ENCODE measurements at places on chromosomes 6 and 20.

DNA sequence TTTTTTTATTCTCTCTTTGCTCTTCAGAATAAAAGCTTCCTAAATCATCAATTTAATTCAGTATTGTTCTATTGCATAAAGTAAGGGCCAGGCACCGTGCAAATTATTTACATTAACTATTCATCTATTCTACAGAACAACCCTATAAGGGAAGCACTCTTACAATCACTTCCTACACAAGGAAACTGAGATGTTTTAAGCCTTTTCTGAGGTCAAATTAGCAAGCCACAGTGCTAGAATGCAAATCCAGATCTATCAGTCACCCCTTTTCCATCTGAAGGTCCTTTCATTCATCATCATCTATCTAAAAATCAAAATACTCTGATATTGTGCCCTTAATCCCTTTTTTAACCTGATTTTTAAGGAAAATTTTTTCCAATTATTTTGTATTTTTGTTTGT is 31.2 kb downstream of the FRK start:
- no peak for DNase-seq

DNA sequence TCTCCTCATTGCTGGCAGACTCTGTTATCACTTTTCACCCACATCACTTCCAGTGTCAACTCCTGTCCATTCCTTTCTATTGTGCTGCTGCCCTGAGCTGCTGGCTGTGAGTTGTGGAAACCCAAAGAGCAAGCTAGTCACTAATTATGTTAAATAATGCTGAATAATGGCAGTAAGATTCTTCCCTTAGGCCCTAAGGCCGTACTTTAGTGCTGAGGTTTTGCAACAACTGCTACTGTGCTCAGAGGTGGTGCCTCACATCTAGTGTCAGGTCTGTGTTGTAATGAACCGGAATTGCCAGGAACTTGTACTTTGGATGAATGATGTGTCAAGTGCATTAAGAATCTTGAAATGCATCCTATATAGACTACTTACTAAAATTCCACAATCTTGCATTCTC is 372.2 kb upstream of the RNF217 start:
- DNase-seq = no peak

- DNase-seq = peak; percentile 44
These were observed 7.1 kb upstream of the TCP11 start for GRCh38 chr6:35148167-35148741.

DNA sequence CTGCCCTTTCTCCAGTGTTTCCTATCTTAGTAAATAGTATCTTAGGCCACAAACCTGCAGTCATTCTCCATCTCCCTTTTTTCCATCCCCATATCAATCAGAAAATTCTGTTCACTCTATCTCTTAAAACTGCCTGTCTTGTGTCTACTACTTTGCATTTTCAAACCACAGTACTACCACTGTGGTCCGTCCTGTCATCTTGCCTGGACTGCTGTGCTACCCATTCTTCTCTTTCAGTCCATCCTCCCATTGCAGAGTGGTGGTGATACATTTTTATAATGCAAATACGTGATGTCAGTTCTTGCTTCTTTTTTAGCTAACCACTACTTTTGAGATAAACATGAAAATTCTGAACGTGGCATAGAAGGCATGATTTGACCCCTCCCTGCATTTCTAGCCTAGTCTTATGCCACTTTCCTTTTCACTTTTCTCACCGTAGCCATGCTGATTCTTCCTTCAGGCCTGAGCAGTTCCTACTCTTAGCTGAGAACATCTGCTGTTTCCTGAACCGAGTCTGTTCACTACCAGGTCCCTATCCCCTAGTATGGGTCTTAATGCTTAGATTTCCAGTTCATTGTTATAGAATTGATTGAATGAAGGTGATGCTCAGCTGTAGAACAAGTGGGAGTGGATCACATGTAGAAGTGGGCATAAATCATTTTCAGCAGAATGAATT is 13.8 kb downstream of the TBPL1 start:
- DNase-seq = no peak

DNA sequence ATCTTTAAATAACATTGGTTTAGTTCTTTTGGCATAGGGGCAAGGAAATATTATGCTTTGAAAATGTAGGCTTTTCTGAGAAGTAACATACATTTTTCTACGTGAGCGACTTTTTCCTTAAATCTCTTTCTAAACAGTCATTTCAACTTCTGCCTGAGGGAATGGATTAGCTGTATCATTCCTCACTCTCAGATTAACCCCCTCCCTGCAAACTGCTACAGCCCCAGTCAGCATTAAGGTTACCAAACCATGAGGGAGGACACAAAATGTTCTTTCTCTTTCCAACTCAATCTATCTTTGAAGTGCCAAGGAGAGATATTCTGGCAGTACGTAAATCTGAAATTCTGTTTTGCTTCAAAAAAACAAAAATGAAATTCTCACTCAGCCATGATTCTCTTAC is 231.3 kb upstream of the FLRT3 start:
- DNase-seq = no peak

GRCh38 chr20:57102160-57102559 is 164.3 kb downstream of the BMP7 start:
- DNase-seq = no peak

DNA sequence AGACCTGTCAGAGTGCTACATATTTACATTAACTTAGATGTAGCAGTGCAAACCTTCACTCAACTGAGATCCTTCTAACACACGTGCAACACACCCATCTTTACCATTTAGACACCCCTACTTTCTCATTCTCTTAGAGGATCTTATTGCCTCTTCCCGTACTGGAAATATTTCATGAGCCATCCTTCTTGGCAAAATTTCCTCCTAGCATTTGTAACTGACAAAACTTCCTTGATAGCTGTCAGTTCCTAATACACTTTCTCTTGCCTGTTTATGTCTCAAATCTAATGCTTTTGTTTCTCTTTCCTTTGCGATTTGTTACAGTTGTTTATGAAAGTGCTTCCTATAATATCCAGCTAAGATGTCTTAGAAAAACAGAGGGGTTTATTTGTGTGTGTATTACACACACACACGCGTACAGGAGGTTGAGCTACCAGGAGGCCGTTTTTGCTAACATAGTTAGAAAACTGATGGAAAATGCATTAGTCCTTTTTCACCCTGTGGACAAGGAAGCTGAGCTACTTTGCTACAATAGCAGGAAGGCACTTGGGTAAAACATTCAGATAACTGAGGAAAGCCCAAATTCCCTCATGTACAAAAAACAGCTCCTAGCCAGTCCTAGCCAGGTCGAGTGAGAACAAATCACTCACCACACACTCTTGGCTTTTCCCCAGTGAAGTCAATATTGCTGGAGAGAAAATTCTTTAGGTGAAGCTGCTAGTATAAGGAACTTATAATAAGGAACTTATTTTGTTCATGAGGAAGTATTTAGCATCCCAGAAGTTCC is 153.6 kb downstream of the NFATC2 start:
- DNase-seq = no peak

DNA sequence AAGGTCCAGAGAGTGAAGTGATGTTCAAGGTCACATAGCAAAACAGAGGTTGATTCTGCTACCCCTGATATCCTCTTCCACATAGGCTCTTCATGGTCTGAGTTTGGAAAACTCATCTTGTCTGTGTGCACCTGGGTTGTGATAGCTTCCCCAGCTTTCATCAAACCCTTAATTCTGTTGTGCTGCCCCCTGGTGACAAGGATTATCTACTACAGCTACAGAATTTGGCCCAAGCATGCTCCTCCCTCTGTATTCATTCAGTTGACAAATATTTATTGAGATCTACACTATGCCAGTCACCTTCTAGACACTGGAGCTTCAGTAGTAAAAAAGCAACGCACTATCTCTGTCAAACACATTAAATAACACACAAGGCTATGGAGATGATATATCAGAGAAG is 50.4 kb downstream of the SMPDL3A start:
- peak; percentile 51 for DNase-seq

- peak; percentile 85 for DNase-seq
These were observed at the start of gene SERPINB6 for GRCh38 chr6:2971420-2972218. Gene SERPINB6, minus strand, starts transcription at chr6:2971567. Its CDS starts 12,235 bp downstream, at chr6:2959332.

DNA sequence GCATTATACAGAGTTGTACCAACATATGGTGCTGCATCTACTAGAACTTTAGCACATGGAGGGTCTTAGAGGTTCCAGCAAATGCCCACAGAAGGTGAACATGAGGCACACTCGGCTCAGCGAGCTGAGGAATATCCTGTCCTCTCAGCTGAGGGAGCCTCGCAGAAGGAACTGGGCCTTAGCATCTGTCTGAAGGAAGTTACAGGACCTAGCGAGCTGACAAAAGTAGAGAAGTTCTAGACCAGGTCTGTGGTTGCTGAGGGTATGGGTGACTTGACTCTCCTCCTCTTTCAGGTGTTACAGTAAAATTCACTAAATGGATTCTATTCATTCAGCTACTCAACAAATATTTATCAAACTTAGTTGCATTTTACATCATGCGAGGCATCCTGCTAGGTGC is 157.2 kb downstream of the ZDHHC14 start:
- DNase-seq = no peak

DNA sequence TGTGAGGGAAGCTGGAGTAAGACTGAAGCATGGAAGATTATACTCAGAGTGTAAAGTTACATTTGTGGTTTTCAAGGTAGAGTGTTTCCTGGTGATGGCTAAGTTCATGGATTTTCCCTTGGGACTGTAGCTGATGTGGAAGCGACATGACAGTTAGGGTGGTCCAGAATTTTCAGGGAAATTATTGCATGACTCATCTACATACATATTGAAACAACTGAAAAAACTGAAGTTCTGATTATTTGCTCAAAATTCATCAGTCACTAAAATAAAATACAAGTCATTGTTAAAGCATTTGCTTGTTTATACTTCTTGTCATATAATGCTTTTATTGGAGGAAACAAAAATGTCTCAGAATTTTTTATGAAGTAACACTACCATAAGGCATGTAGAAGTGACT is 700.0 kb downstream of the RFPL4B start:
- peak; percentile 64 for DNase-seq

DNA sequence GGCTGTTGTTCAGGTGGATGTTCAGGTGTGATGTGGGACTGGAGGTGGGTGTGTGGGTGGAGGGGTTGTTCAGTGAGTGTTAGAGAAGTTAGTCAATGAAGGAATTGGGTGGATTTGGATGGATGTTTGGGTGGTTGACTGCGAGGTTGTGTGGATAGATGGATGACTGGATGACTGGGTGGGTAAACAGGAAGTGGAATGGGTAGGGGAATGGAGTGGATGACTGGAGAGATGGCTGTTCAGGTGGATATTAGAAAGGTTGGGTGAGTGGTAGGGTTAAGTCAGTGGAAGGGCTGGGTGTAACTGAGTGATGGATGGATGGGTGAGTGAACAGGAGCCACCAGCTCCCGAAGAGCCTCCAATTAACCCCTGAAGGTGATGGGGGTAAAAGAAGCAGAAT is 27.9 kb downstream of the JPH2 start:
- no peak for DNase-seq

DNA sequence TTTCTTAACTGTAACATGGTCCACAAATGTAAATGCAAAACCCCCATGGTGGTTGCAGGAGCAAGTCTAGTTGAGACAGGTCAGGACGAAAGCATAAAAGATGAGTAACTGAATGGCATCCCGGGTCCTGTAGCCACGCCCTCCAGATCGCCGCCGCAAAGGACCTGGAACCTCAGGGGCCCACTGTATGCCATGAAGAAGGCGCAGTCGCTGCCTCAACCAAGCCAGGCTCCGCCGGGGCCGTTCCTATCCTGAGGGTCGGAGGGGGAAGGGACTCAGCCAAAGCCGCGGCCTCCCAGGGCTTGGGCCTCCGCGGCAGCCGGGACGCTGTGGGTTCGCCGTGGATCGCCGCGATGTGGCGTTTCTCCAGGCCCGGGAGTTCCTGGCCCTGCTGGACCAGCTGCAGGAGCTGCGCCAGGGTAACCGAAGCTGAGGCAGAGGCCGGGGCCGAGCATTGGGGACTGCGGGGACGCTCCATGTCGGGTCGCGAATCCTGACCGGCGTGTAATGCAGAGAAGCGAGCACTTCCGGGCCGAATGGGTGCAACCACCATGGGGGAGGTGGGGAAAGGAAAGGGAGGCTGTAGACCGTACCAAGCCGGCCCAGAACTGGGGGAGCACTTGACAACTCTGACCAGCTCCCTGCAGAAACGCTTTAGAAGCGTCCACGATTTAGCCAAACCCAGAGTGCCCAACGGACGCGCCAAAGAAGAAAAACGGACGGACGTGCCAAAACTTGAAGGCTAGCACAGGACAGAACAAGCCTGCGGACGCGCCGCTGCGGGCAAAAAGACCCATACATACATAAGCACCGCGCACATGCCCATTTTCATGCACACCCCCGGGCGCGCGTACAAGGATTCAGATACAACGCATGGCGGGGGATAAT is 11.1 kb downstream of the RPL7L1 start:
- DNase-seq = peak; percentile 98

GRCh38 chr6:43103253-43103876 is 27.3 kb downstream of the PTK7 start:
- DNase-seq = no peak

DNA sequence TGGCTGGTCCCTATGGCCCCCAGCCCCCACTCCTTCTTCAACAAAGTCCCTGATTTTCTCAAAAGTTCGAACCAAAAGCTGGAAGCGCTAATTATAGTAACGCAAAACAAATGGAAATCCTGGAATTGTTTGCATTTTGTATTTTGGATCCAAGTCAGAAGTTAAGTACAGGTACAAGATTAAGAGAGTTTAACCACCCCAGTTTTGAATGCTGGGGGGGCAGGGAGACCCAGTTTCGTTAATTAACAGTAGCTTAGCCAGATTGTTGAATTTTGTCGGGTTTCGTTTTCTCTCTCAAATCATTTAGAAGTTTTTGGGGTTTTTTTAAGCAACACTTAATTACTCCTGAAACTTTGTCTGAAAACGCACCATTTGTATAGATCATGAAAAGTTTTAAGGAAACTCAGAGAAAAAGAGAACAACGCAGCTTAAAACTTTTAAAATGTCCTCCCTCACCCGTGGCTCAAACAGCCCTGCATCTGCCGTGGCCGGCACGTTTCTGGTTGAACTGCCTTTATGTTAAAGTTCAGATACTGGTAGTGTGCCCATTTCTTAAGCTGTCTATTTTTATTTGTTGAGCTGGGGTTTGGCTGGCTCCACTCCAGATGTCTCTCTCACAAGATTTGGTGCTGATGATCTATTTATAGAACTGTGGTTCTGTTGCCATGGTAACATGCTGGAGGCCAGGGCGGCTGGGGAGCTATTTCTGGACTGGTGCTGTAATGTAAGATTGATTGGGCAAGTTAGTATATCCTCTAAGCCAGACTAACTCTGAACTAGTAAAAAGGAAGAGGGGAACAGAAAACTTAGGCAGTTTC is 55.0 kb downstream of the GNAS start:
- peak; percentile 99 for DNase-seq

DNA sequence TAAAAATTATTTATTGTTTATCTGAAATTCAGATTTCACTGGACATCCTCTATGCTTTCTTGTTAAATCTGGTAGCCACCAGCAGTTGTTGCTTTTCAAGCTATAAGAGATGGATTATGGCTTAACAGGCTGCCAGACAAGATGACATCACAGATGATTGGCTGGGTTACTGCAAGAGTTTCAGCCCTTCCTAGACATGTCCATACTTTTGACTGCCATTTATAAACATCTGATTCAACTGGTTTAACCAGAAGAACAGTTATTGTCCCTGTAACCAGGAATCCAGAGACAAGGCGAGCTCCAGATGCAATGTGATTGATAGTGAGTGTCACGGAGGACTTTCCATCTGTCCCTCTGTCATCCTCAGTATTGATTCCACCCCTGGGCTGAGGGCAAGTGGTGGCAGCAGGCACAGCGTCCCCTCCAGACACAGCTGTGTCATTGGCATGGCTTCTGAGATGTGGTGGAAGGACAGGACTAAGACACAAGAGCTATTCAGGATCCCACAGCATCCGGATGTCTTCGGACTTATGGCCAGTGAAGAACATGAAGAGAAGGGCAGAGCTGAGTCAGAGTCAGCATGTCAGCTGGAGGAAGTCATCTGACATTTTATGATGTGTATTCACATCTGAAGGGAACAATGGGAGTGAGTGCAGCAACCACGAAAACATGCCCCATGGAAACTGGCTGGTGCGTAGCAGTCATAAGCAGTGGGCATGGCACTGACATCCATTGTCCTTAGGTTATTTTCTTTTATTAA is 284.5 kb upstream of the CDYL start:
- no peak for DNase-seq

Data from AG10803 (cell line).